ENCODE measurements at places on chromosomes 11 and 22. TPM values are rescaled to one million over a fixed set of nuclear protein-coding genes. Genes with fewer than 3 reads are reported as not detected.

- DNase-seq, result no peak
- H3K36me3 ChIP-seq, result no peaks in the 10 kb centered on the region
- H3K27ac ChIP-seq, result no peak overlapping the region
- H3K4me1 ChIP-seq, result peaks cover 2% of the 10 kb centered on the region
Measured at GRCh38 chr22:22733881-22734373, 89.5 kb downstream of the GGTLC2 start.

- no peaks in the 10 kb centered on the region for H3K27me3 ChIP-seq
- H3K4me1 ChIP-seq, result no peaks in the 10 kb centered on the region
- H3K4me3 ChIP-seq, result no peak overlapping the region
- no peaks in the 10 kb centered on the region for H3K36me3 ChIP-seq
- DNase-seq, result no peak
Measured at GRCh38 chr11:94809251-94809650, 41.1 kb downstream of the AMOTL1 start.

CARD10 gene
- not detected for total RNA-seq

CELSR1 gene
- 9.0 TPM for total RNA-seq
